Mesothelial cell of epicardium (in vitro differentiated cells): ENCODE measurements at places on chromosomes 13 and 19. TPM values are rescaled to one million over a fixed set of nuclear protein-coding genes. Genes with fewer than 3 reads are reported as not detected.

The RNU6-9 gene
- not detected in 3 replicates for total RNA-seq

DNA sequence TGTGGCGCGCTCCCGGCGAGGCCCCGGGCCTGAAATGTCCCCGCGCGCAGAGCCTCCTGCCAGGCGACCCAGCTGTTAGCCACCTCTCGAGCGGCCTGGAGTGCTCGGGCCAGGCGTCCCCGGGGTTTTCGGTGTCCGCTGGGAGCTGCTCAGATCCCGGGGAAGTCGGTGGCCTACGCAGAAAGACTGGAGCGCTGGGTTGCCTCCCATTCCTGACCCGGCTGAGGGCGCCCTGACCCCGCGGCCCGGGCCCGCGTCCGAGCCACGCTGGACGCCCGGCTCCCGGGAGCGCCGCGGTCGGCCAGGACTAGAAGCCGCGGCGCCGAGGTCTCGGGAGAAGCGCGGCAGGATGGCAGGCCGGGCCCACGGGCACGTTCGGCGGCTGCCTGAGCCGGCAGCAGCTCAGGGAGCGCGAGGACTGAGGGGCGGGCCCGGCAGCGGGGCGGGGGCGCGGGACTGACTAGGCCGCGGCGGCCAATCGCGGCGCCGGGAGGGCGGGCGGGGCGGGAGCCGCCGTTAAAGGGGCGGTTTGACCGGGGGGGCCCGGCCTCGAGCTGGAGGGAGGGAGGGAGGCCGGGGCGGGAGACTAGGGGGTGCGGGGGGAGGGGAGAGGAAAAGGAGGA, 1.3 kb upstream of the ZIC2 start:
- no peak overlapping the region for H3K4me3 ChIP-seq
- no peaks in the 10 kb centered on the region for H3K36me3 ChIP-seq
- peaks cover 4% of the 10 kb centered on the region for H3K4me1 ChIP-seq
- peaks cover 81% of the 10 kb centered on the region for H3K27me3 ChIP-seq

The GGN gene
- total RNA-seq = 1.3 to 2.4 TPM (median 2.0 TPM) in 3 replicates

The PROZ gene
- total RNA-seq = not detected in 3 replicates

- DNase-seq = no peak
- no peak overlapping the region for H3K4me3 ChIP-seq
- no peaks in the 10 kb centered on the region for H3K36me3 ChIP-seq
Measured at GRCh38 chr19:20044663-20045062, 5.4 kb upstream of the ZNF682 start.

The RTBDN gene
- total RNA-seq = not detected in 3 replicates

The CEBPA gene
- 8.5 to 10.1 TPM (median 9.4 TPM) in 3 replicates for total RNA-seq

- H3K4me1 ChIP-seq = no peaks in the 10 kb centered on the region
- no peak overlapping the region for H3K4me3 ChIP-seq
- H3K36me3 ChIP-seq = no peaks in the 10 kb centered on the region
- H3K27ac ChIP-seq = no peak overlapping the region
- DNase-seq = no peak
Measured at GRCh38 chr13:22024381-22024994, 353.6 kb downstream of the FGF9 start.

GRCh38 chr19:12996406-12997094, 1.3 kb downstream of the NFIX start:
- H3K27me3 ChIP-seq = peaks cover 87% of the 10 kb centered on the region
- H3K36me3 ChIP-seq = peaks cover 17% of the 10 kb centered on the region
- no peak overlapping the region for H3K27ac ChIP-seq
- DNase-seq = no peak
- peaks cover 16% of the 10 kb centered on the region for H3K4me1 ChIP-seq
- H3K4me3 ChIP-seq = peak overlapping the region; percentile 62
